ENCODE measurements at places on chromosomes 1 and 21.

GRCh38 chr1:206699626-206700025 is 14.9 kb downstream of the MAPKAPK2 start:
- no peak for DNase-seq

DNA sequence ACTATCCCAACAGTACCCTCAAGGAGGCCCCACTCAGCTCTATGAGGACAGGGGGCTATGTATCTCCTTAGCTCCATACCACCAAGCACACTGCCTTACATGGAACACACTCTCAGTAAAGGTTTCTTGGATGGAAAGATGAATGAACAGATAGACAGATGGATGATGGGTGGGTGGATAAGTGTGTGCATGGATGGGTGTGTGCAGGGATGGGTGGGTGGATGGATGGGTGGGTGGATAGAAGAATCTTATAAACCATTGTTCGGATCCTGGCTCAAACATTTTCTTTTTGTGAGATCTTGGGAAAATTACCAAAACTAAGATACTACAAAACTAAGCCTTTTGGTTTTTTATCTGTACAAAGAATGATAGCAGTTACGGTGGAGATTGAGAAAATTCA is 111.0 kb upstream of the NFIA start:
- no peak for DNase-seq

GRCh38 chr1:46687093-46687659 is 15.5 kb downstream of the TEX38 start:
- DNase-seq, result no peak

DNA sequence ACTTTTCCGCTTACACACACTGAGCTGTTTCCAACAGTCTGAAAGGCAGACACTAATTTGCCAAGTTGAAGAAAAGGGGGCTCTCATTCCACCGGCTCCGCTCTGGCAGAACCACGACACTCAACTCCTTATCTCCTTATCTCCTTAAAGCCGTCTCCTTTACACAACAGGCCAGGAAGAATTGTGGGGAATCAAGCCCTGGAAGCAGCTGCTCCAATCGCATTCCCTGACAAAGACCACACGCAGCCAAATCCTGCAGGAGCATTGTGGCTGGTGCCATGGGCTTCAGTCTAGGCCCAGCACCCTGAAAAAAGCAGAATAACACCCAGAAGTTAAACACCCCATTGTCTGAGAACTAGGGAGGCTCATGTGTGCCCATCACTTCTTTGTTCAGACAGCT is 24.1 kb downstream of the SUSD4 start:
- DNase-seq, result no peak

DNA sequence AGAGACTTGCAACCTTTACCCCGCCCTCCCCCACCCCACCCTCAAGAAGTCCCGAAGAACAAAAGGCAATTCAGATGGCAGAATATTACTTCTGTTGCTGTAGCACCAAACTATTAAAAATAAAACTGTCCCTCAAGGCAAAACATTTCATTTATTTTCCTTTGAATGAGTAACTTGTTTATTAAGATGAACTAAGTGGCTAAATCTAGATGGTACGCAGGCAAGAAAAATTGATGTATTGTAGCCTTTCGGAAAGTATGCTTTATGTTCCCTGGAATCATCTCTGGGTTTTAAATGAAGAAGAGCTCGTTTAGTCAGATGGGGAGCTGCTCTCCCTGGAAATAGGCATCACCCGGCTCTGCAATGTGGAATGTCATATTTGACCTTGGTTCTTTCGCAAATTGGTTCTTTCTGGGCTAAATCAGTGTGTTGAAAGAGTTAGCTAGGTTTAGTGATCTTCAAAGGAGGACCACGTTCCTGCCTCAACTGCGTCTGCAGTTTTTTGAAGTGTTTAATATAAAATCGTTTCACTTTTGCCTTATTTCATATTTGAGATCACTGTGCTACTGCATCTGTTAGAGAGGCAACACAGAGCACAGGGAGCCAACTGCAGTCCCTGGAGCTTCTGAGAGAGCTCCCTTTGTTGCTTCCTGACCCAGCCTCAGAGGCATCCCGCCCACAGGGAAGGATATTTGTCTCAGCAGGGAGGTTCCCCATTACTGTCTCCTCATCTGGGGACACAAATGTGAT is 61.8 kb downstream of the KIF26B start:
- DNase-seq, result no peak
